Activated naive CD8-positive, alpha-beta T cell treated with anti-CD3 and anti-CD28 coated beads, Interleukin-2, amount 50 U/mL, for 16 hours (primary cell): ENCODE measurements at places on chromosomes 12 and 14.

- no peak for DNase-seq
Measured at GRCh38 chr12:57632958-57633840, at the start of gene B4GALNT1. TSS of gene B4GALNT1 (minus strand) at chr12:57633201. CDS start at chr12:57632132, 1,069 bp downstream.

GRCh38 chr14:59583755-59584154 lies 7.1 kb upstream of the CCDC175 start:
- no peak for DNase-seq

DNA sequence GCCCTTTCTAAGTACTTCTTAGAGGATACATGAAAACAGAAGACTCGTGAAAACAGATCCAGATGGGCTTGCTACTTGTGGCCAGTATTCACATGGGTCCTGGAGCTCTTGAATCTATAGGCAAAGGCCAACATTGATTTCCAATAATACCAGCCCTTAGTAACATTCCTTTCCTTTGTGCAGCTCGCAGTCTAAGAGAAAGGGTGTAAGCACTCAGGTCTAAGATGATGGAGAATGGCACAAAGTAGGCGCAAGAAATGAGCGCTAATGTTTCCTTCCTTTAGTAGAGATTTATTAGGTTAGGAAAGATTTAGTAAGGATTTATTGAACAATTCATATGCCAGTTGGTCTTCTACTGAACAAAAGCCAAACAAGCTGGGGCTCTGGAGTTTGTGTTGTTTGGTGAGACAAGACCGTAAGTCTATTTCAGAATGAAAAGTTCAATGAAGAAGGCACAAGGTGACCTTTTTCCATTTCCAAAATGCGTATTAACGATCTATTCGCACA lies 525 bp downstream of the RNU6-8 start:
- DNase-seq, result no peak

DNA sequence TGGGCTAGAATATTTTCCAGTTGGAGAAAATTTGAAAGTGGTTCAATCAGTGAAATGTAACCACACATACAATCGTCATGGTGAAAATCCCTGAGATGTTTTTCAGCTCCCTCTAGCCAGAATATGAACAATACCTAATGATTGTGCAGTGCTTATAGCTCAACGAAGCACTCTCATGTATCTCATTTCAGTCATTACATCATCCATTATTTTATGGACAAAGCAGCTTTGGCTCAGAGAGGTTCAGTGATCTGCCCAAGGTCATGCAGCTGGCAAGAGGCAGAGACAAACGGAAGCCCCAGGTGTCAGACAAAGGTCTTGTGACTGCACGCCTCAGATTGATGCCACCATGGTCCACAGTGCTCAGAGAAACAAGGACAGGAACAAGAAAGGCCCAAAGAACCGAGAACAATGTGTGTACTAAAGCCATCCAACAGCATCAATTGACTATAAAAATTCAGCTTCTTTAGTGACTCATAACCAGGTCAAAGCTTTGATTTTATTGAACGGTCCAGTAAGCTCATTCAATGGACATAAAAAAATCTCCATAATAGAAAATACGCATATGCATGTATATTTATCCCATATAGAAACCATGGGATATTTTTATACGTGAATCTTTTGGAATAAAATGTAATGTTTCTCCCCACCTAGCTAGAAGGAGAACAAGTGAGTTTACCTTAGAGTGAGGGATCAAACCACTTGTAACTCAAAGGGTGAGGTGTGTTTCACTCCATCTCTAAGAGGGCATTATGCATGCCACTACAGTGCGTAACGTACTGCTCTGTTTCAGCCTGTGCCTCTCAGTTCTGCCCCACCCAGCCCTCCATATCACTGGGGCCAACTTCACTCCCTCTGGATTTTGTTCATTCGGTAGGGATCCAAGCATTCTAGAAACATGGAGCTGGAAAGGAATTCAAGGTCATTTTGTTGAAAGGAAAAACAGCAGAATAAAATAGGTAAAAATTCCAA lies 141.8 kb downstream of the GRIN2B start:
- DNase-seq, result no peak

- no peak for DNase-seq
Measured at GRCh38 chr12:111304642-111305071, 64.2 kb downstream of the PHETA1 start.

DNA sequence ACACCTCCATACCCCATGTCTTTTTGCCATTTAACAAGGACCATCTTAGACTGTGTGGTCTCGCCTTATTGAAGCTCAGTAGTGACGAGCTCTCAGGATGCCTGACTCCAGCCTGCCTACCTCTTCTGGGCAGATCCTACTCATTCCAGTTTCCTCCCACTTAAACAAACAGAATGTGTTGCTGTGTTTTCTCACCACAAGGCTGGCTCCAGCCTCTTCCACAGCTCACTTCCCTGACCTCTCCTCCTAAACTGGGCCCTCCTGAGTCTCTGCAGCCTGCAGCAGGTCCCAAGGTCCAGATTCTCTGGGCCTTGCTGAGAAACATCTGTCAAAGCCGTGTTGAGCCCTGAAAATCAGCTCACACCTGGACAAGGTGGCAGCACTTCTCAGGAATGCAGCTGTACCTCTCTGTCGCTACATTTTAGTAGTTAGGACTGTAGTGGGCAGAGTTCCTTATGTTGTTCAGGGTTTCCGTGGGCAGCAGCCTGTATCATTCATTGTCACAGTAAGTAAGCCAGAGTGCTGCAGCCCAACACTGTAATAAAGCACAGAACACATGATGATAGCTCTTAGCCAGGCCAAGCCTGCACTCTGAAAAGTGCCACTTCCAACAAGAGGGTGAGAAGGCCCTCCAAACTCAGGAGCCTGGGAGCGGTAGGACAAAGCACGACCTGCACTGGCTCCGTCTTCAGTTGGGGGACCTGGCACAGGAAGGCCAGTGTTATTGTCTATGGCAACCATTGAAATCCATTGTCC lies 68.5 kb downstream of the NKX2-1 start:
- DNase-seq, result no peak

DNA sequence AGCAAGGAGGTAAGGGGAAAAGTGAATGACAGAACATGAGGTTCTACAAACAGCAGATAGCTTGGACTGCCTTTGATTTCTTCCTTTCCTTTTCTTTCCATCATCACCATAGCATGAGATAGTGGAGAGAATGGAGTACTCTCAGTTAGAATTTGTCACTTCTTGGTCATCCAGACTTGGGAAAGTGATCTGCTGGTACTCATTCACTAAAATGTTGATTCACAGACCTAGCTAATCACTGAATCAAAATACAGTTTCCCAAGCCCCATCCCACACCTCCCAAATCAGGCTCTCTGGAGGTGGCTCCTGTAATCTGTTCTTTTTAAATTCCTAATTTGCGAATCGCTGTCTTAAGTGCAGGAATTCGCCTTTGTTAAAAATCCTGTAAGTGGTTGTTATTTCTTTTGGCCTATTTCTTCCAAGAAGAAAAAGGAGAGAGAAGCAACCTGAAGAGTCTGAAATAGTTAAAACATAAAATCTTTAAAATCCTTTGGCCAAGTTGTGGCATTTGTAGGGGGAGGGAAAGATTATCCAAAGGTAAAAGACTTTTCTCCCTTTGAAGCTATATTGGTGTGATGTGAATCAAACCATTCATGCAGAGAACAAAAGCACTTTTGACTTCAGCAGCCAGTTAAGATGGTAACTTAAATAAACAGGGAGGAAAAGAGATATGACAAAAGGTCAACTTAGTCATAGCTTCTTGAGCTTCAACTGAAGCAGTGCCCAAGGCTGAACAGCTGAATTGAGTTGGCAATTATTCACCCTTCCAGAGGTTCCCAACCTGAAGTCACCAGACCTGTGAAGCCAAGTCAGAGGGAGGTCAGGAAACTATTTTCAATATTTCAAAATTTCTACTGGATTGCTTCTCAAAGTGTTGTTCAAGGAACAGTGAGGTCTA lies 255.1 kb upstream of the KRR1 start:
- no peak for DNase-seq

DNA sequence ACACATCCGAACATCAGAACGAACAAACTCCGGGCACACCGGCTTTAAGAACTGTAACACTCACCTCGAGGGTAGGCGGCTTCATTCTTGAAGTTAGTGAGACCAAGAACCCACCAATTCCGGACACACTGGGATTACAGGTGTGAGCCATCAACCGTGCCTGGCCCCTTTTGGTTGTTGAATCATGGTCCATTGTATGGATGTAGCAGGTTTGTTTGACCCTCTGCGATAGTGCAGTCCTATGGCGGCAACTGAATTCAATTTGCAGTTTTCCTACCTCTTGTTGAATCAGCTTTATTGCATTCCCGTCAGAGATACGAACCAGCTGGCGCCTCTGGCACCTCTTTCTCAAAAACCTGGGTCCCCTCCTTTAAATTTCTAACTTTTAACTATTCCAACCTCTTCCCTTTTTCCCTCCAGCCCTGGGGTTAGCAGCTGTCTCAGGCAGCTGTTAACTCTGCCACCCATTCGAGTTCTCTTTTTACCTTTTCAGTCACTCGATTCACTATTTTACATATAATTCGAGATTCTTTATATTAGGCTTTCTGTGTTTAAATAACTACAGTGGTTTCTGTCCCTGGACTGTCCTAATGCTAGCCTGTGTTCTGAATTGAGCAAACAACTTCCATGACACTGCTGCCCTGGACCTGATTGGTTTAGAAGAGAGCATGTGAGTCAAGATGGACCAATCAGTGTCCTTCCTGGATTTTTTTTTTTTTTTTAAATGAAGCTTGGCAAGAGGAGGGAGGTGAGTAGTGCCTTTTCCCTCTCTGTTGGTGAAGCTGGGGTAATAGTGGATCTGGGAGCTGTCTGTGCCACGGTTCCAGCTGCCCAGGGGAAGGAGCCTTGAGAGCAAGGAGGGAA lies 261.5 kb downstream of the PCNX1 start:
- DNase-seq, result no peak
